ENCODE measurements at places on chromosomes 11 and 22. TPM values are rescaled to one million over a fixed set of nuclear protein-coding genes. Genes with fewer than 3 reads are reported as not detected.

Gene OR6A2
- total RNA-seq, result 0.09 TPM

DNA sequence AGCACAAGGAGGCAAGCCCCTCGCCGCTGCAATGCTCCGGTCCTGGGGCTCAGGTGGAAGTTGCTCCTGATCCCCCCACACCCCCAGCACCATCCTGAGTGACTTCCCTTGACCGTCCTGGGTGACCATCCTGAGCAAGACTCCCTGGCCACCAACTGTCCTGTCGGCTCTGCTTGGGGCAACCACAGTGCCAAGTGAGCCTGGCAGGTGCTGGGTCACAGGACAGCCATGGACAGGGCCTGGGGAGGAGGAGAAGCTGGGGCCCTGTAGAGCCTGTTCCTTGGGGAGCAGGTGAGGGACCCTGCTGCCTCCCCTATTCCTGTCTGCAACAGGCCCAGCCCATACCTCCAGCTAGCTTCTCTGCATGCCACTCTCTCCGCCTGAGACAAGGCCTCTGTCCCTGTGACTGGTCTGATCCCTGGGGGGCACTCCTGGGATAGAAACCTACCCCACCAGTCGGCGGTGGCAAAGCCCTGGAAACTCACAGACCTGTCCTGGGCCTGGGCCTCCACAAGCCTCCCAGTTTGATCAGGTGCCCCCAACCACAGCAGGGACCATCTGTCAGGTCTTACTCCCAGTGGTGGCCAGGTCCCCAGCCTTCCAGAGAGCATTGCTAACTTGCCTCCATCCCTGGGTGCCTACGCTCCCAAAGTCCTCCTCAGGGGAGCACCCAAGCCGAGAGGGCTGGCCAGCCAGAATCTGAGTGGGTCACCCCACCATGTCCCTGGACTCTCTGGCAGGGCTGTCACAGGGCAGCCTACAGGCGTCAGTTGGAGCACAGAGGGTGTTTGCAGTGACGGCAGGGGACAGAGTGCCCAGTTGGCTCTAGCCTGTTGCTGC lies 68.7 kb upstream of the WNT7B start:
- DNase-seq, result no peak
- peaks cover 6% of the 10 kb centered on the region for H3K36me3 ChIP-seq
- H3K4me1 ChIP-seq, result no peaks in the 10 kb centered on the region
- no peaks in the 10 kb centered on the region for H3K27me3 ChIP-seq

Gene SLC25A18
- total RNA-seq, result 0.28 TPM

- H3K4me3 ChIP-seq, result no peak overlapping the region
- peaks cover 35% of the 10 kb centered on the region for H3K4me1 ChIP-seq
- DNase-seq, result no peak
- no peaks in the 10 kb centered on the region for H3K36me3 ChIP-seq
- H3K27me3 ChIP-seq, result no peaks in the 10 kb centered on the region
These were observed 171.2 kb upstream of the GRK3 start for GRCh38 chr22:25393121-25393805.

- no peak overlapping the region for H3K27ac ChIP-seq
- no peaks in the 10 kb centered on the region for H3K4me1 ChIP-seq
- H3K36me3 ChIP-seq, result no peaks in the 10 kb centered on the region
- no peak for DNase-seq
- no peaks in the 10 kb centered on the region for H3K27me3 ChIP-seq
These were observed 36.1 kb upstream of the OR8B8 start for GRCh38 chr11:124481365-124482323.

Gene RIC3
- total RNA-seq, result 0.12 TPM

GRCh38 chr11:18785411-18785810 lies 6.2 kb downstream of the PTPN5 start:
- DNase-seq, result no peak
- peaks cover 86% of the 10 kb centered on the region for H3K27me3 ChIP-seq
- peaks cover 4% of the 10 kb centered on the region for H3K4me1 ChIP-seq
- H3K36me3 ChIP-seq, result no peaks in the 10 kb centered on the region
- H3K4me3 ChIP-seq, result no peak overlapping the region

DNA sequence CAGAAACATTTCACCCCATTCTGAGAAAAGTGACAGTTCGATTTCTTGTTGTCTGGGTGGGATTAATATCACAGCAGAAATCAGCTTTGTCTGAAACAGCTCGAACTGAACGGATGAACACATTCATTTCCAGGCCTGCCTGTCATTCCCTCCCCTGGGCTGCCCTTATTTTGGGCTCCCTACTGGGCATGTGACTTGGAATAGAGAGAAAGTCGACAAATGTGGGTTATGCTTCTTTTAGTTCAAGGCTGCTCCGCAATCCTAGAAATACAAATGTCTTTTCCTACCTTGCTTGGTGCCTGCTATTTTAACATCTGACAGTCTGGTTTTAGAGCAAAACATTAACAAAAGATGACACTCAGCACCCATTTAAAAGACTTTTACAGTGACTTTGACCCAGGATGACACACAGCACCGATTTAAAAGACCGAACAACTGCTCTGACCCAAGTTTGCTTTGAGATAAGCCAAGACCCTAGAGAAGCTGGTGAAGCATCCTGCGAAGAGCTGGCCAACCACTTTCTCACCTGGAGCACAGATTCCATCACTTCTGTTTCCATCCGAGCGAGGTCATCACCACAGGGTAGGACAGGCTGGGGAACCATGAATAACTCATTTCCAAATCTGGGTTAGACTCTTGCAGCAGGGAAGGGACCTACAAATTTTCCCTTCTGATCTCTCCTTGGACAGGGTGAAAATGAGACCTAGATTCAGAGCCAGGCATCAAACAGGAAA lies 13.1 kb downstream of the CLMP start:
- no peaks in the 10 kb centered on the region for H3K4me1 ChIP-seq
- peaks cover 13% of the 10 kb centered on the region for H3K27me3 ChIP-seq
- no peaks in the 10 kb centered on the region for H3K36me3 ChIP-seq
- no peak overlapping the region for H3K4me3 ChIP-seq
- no peak for DNase-seq

Gene HPX
- total RNA-seq, result 0.45 TPM

Gene FREY1
- 2.1 TPM for total RNA-seq

Gene REXO2
- 69.1 TPM for total RNA-seq

Gene GAL3ST1
- total RNA-seq, result 8.2 TPM

DNA sequence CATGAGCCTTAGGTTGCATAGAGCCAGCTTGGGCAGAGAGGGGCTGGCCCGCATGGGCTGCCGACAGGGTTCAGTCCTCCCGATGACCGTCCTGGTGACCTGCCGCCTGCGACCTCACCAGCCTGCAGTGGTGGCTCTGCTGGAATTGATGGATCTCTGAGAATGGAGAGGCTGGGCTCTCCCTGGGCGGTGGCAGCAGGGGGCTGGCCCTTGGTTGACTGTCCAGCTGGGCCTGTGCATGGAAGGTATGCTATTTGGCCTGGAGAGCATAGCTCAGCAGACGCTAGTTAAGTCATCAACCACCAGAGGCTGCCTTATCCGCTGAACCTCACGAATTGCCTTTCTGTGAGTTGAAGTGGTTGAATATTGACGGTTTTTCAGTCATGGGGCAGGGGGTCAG lies 19.7 kb downstream of the GRAMD4 start:
- no peak for DNase-seq
- H3K36me3 ChIP-seq, result no peaks in the 10 kb centered on the region
- no peaks in the 10 kb centered on the region for H3K27me3 ChIP-seq
- H3K4me3 ChIP-seq, result no peak overlapping the region
- H3K27ac ChIP-seq, result no peak overlapping the region

GRCh38 chr11:47239852-47240251 lies 8.8 kb downstream of the ACP2 start:
- H3K36me3 ChIP-seq, result peaks cover 30% of the 10 kb centered on the region
- H3K4me3 ChIP-seq, result no peak overlapping the region
- no peaks in the 10 kb centered on the region for H3K4me1 ChIP-seq
- no peak for DNase-seq
- peak overlapping the region; percentile 22 for H3K27ac ChIP-seq
- no peaks in the 10 kb centered on the region for H3K27me3 ChIP-seq

Gene TRIM51
- total RNA-seq, result not detected

Gene MAP6
- not detected for total RNA-seq

DNA sequence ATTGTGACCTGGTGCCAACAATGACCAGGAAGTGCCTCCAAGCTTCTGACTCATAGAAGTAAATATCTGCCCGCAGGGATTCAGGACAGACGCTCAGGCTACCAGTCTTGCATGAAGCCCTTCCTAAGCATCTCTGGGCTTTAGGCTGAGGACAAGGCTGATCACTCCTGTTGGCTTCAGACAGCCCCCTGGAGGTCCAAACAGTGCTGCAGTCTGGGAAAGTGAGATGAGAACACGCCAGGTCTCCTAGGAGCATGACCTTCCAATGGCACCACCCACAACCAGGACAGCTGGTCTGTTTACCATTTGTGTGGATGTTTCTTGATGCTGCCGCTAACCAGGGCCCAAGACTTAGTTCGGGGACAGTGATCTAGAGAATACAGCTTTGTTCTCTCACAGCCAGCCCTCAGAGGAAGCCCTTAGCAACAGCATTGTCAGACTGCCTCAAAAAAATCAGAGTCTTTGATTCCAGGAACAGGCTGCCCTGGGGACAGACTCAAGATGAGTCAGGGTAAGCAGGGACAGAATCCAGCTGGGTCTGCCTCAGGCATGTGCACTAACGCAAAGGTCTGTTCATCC lies 111.2 kb downstream of the ZNF280B start:
- H3K36me3 ChIP-seq, result no peaks in the 10 kb centered on the region
- peak; percentile 35 for DNase-seq
- H3K27me3 ChIP-seq, result peaks cover 73% of the 10 kb centered on the region
- H3K27ac ChIP-seq, result no peak overlapping the region
- no peak overlapping the region for H3K4me3 ChIP-seq
- peaks cover 16% of the 10 kb centered on the region for H3K4me1 ChIP-seq

Gene P4HA3
- not detected for total RNA-seq

DNA sequence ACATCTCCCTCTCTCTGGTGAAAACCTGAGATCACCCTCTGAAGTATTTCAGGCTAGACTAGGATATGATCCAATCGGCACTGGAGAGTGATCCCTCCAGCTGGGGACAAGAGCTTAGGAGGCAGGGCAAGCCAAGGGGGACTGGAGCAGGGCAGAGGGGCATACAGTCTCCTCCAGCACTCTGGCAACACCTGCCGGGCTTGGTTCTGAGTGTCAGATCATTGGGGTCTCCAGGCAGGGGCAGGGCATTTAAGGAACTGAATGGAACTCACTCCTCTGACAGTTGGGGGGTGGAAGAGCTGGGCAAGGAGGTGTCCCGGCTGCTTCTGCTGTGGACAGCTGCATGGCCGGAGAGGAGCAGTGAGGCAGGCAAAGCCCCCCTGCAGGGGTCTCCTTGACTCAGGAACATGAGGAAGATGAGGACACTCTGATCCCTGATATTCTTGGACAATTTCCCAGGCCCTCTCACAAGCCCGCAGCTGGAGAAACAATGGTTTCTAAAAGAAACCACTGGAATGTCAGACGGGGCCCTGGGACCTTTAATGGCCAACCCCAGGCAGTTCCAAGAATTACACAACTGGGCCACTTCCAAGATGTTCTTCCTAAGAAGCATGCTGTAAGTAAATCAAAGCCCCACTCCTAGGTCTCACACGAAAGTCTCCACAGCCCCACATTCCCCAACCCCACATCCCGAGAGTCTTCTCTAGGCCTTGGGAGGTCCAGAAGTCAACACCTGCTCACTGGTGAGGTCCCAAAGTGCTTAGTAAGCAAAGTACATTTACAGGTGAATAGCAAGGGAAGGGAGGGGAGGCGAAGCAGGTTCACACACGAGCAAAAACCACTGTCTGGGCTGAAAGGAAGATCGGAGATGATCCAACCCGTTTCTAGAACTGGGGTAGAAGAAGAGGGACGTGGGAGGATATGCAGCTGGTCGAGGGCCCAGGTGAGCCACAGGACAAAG lies 1.2 kb upstream of the CCDC86 start:
- peak overlapping the region; percentile 58 for H3K27ac ChIP-seq
- H3K36me3 ChIP-seq, result peaks cover 43% of the 10 kb centered on the region
- H3K27me3 ChIP-seq, result peaks cover 15% of the 10 kb centered on the region
- peak overlapping the region; percentile 93 for H3K4me3 ChIP-seq
- DNase-seq, result no peak
- H3K4me1 ChIP-seq, result peaks cover 39% of the 10 kb centered on the region

Gene OR6Q1
- not detected for total RNA-seq

- peaks cover 95% of the 10 kb centered on the region for H3K36me3 ChIP-seq
- peak overlapping the region; percentile 96 for H3K4me3 ChIP-seq
- DNase-seq, result peak; percentile 100
- peaks cover 39% of the 10 kb centered on the region for H3K4me1 ChIP-seq
These were observed 838 bp downstream of the FKBP2 start for GRCh38 chr11:64241491-64242374.

DNA sequence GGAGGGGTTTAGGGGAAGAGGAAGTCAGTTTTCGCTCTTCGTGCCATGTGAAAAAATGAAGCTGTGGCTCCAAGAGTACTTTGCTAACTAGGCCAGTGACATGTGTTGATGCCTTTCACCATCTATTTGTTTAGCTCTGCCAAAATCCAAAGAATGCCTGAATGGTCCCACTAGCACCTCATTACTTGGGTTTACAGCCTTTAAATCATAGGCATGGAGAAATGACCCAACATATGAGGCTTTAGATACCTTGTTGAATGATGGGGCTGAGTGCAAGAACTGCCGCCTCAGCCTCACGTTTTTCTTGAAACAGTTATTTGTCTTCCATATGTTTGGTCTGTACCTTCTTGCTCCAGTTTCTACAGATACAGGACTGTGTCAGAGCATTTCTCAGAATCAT lies 8.3 kb downstream of the RBM4 start:
- H3K27ac ChIP-seq, result peak overlapping the region; percentile 39
- no peaks in the 10 kb centered on the region for H3K27me3 ChIP-seq
- no peak overlapping the region for H3K4me3 ChIP-seq

DNA sequence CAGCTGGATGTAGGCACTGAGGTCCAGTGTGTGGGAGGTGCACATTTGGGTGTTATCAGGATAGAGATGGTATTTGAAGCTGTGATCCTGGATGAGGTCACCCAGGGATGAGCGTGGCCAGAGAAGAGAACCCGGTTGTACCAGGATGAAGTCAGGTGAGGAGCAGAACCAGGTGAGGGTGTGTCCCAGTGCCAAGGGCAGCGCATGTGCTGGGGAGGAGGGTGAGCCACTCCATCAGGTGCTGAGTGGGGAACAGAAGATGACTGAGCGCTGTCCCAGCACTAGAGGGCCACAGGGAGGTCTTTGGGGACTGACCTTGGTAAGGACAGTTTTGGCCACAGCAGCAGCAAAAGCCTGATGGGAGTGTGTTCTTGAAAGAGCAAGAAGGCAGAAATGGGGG lies 2.7 kb downstream of the ARL2 start:
- H3K4me1 ChIP-seq, result peaks cover 25% of the 10 kb centered on the region
- no peak for DNase-seq
- no peak overlapping the region for H3K27ac ChIP-seq

Gene TTC28
- total RNA-seq, result 5.2 TPM

Gene MRGPRF
- total RNA-seq, result 0.15 TPM

DNA sequence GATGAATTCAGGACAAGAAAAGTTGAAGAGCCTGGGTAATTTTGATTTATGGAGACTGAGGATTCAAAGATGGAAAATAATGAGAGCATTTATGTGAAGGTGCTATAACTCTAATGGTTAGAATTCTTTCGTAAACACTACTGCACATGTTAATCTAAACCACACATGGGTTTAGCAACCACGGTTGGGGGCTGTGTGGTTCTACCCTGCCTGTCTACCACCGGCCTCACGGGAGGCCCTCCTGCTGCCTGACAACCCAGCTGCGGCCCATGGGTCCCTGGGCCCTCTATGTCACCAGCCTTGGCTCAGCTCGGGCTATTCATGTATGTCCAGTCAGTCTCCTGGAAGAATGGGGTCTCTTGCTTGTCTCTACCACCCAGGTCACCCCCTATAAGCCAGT lies 68.5 kb upstream of the ARFGAP3 start:
- peaks cover 85% of the 10 kb centered on the region for H3K4me1 ChIP-seq
- H3K36me3 ChIP-seq, result peaks cover 84% of the 10 kb centered on the region
- no peak overlapping the region for H3K4me3 ChIP-seq
- H3K27ac ChIP-seq, result peak overlapping the region; percentile 41
- H3K27me3 ChIP-seq, result no peaks in the 10 kb centered on the region
- DNase-seq, result no peak

GRCh38 chr22:37406441-37407235 lies 20.6 kb downstream of the ELFN2 start:
- H3K27me3 ChIP-seq, result peaks cover 14% of the 10 kb centered on the region
- H3K27ac ChIP-seq, result no peak overlapping the region
- DNase-seq, result no peak

Data from Calu3 (cell line).